ENCODE measurements at places on chromosomes 16 and 17. TPM values are rescaled to one million over a fixed set of nuclear protein-coding genes. Genes with fewer than 3 reads are reported as not detected.

Gene CEP112
- total RNA-seq: 7.2 TPM

Gene ABCA9
- total RNA-seq: 122 TPM

Gene SLC38A8
- not detected for total RNA-seq

Gene BCAS3
- 75.1 TPM for total RNA-seq

Gene MFSD11
- total RNA-seq: 40.5 TPM

Gene CSH2
- not detected for total RNA-seq

Gene RPS2
- total RNA-seq: 1,942 TPM

Gene CLEC18A
- total RNA-seq: not detected

Gene SPATA22
- total RNA-seq: not detected

Gene OSBPL7
- 4.6 TPM for total RNA-seq

Gene CDK5R1
- 1.4 TPM for total RNA-seq

Gene KLHDC4
- 29.2 TPM for total RNA-seq

Gene ZNF385C
- total RNA-seq: not detected

Gene TBC1D3H
- total RNA-seq: not detected

Gene OSGIN1
- total RNA-seq: 6.6 TPM

Gene CD300H
- total RNA-seq: not detected

Gene VMO1
- 0.27 TPM for total RNA-seq
